ENCODE measurements at places on chromosomes 6 and 20.
A peak's percentile ranks its signal among the peaks of the same experiment; 100 is the strongest.

GRCh38 chr20:50478162-50478990, 31.8 kb upstream of the PTPN1 start:
- peak; percentile 51 for DNase-seq

DNA sequence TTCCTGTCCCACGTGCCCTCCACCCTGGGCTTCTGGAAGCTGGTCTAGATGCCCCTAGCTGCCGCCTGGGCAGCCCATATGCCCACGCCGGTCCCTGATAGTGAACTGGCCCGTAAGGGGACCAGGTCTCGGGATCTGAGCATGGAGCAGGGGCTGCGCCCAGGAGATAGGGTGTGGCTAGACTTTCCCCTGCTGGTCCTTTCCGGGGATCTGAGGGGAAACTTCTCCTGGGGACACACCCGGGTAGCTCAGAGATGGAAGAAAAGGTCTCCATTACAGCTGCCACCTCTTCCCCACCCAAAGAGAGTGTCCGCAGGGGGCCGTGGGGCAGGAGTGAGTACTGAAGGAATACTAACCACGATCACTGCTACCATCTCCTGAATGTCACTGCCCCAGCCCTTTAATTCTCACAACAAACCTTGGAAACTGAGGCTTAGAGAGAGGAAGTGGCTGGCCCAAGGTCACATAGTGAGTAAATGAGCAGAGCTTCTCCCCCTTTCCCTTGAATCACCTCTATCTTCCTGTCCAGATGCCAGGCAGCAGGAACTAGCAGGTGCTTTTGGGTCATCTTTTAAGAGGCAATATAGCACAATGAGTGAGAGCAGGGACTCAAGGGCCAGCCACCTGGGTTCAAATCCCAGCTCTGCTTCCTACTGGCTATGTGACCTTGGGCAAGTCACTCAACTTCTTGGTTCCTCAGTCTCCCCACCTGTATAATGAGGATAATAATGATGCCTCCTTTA, 11.8 kb upstream of the CCN5 start:
- no peak for DNase-seq

- no peak for DNase-seq
Measured at GRCh38 chr6:116695401-116695800, 14.4 kb downstream of the KPNA5 start.

- no peak for DNase-seq
Measured at GRCh38 chr6:111242452-111242851, 155.1 kb downstream of the SLC16A10 start.

- no peak for DNase-seq
Measured at GRCh38 chr20:2118783-2119182, 17.2 kb downstream of the STK35 start.

DNA sequence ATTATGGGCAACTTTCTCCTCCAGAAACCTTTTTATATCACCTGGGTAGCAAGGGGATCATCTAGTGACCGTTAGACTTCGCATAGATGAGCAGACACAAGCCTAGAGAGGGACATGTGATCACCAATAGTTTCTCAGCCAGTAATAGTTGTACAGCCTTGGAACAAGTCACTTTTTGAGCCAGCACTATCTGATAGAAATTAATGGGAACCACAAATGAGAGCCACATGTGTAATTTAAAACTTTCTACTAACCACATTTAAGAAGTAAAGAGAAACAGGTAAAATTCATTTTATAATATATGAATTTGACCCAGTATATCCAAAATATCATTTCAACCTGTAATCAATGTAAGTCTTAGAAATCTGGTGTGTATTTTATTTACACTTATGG, 592 bp upstream of the CTNNBL1 start:
- no peak for DNase-seq

DNA sequence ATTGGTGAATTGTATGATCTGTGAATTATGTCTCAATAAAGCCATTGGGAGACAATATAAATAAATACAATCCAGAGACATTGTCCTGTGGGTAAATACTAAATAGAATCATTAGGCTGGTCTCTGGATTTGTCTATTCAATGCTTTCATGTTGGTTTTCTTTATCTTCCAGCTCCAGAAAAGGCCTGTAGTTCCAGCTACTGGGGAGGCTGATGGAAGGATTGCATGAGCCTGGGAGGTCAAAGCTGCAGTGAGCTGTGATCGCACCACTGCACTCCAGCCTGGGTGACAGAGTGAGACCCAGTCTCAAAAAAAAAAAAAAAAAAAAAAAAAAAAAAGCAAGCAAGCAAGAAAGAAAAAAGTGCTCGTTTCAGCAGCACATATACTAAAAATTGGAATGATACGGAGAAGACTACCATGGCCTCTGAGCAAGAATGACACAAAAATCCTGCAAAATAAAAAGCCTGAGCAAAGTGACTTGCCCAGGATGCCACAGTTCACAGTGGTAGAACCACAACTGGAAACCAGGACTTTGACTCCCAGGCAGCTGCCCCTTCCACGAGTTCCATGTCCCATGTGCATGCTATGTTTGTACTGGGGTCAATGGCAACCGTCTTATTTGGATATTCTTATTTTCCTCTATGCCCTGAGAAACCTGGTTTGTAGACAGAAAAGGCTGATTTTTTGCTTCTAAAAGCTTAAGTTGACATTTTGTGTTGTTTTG, 33.6 kb upstream of the GMPR start:
- DNase-seq, result no peak

GRCh38 chr6:155985660-155986138, 530.1 kb upstream of the NOX3 start:
- DNase-seq, result peak; percentile 24

DNA sequence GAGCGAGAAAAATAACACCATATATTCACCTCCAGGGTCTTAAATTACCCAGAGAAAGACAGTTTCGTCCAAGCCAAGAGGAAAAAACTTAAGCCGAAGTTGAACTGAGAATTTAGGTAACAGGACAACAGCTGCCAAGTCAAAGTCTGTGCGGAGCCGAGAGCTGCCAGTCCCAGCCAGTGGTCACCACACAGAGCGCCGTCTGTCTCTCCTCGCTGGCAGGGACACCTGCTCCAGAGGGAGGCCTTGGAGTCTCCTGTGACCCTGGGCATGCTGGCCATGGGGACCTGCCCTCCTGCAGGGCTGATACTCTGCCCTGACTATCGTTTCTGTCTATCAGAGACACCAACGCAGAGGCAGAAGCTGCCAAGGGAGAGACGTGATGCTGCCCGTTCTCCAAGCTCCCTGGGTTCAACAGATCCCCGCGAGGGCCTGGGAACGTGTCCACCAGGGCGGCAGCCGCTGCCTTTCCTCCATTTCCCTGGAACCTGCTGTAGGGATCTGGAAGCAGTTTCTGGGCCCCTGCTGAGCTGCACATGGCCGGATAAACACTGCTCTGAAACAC, 341.3 kb downstream of the SMOC2 start:
- DNase-seq, result peak; percentile 19

GRCh38 chr6:408599-409102, 17.1 kb downstream of the IRF4 start:
- DNase-seq, result no peak

DNA sequence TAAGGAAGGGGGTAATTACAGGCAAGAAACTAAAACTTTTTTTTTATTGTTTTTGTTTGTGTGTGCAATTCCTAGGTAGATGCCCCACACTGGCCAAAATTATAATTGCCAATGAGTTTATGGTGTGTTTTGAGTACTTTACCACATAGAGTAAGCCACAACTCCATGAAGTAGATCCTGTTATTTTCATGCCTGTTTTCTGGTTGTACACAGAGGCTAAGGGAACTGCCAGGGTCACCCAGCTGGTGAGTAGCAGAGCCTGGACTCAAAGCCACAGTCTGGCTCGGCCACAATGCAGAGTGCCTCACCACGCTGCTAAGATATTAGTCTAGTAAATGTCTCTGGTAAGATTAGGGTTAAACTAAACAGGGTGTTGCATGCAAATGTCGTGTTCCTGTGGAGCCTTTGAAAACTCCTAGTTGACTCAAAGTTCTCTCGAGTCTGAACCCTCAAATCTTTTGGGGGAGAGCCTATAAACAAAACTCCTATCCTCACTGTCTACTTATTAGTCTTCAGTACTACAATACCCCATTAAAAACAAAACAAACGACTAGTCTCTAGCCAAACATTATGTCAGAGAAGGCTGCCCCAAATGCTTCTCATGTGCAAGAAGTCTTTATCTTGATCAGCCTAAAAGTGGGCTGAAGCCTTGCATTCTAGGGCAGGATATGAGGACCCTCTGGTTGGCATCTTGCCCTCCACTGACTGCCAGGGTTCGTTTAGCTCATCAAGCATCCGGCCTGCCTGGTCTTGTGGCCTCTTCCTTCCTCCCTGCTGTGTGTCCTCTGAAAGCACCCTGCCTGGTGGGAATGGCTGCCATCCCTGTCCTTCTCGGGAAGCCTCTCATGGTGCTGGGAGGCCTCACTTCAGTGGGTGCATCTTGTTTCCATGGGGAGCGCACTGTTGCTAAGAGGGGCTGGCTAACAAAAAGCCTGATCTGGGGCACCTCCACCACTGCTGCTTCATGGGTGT, 4.2 kb downstream of the DUSP22 start:
- no peak for DNase-seq

DNA sequence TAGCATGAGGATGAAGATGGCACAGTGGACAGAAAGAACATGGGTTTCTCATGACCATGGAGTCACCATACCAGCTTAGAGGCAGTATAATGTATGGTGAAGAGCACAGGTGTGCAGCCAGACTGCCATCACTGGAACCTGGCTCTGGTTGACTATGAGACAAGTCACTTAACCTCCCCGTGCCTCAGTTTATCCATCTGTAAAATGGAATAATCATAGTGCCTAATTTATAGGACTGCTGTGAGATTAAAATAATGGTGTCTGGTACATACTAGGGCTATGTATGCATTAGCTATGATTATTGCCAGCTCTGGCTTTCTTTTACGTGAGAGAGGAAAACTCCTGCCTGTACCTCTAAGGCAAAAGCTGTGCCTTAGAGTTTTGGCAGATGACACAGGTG, 19.4 kb downstream of the SLC35B3 start:
- no peak for DNase-seq

DNA sequence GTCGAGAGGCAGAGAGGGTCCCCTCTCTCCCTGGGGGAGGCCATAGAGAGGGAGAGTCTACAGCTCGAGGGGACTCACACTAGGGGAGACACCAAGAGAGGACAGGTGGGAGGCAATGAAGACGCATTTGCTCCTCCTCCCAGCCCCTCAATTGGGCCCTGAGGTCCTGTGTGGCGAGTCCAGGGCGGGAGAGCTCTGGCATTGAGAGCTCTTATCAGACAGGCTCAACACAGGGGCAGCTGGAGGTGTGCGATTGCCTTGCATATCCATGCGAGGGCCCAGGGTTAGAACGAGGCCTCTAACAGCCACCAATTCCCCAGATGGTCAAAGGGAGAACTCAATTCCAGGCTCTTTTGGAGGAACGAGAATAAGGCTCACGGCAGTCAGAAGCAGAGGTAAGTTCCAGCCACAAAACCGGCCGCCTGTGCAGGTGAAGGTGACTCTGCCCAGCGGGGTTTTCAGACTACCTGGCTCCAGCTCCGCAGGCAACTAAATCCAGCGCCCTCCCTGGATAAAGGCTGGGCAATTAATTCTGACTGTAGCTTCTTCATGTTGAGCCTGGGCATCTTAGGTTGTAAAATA, 94.0 kb upstream of the MPC1 start:
- DNase-seq, result peak; percentile 51

- no peak for DNase-seq
Measured at GRCh38 chr6:69871107-69871506, 4.8 kb downstream of the COL19A1 start.

- DNase-seq, result no peak
Measured at GRCh38 chr6:118783931-118784550, 109.9 kb upstream of the ASF1A start.

DNA sequence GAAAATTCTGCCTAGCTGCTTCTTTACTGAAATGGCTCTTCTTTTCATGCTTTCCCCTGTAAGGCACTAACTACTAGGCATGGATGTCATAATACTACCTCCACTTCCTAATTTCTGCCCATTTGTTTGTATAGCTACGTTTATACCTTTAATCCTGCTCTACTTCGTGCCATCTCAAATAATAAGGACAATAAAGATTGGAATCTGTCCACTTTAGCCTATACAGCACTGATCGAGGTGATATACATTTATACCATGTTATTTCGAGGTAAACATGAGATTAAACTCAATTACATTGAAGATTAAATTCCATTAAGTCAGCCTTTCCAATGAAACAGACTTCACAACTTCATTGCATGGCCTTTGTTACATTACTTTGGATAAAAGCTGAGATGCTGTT, 390.6 kb upstream of the MARCKS start:
- DNase-seq, result no peak

DNA sequence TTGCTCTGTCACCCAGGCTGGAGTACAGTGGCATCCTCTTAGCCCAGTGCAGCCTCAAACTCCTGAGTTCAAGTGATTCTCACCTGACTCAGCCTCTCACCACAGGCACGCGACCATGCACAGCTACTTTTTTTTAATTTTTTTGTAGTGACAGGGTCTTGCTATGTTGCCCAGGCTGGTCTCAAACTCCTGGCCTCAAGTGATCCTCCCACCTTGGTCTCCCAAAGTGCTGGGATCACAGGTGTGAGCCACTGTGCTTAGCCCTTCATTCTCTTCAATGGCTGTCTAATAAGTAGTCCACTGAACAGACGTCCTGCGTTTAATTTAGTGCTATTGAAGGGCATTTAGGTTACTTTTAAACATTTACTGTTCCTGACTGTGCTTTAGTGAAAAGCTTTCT, 27.3 kb downstream of the KDM1B start:
- no peak for DNase-seq

GRCh38 chr6:127902933-127903332, 2.1 kb upstream of the THEMIS start:
- no peak for DNase-seq

DNA sequence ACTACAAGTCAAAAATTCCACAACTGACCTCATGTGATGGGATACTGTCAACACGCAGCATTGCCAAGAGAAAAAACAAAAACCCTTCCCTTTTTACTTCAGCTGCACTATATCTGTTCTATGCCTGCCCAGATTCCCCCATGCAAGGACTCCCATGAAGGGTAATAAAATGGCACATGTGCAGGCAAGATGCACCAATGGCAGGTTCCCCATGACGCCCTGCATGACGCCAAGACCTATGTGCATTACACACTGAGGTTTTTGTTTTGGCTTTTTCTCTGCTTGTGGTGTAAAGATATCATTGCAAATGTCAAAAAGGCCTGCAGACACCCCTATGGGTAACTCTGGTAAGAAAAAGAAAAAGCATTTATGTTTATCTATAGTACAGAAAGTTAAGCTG, 403.4 kb downstream of the HDGFL1 start:
- no peak for DNase-seq

GRCh38 chr6:20098267-20098876, 113.9 kb downstream of the MBOAT1 start:
- DNase-seq, result no peak

GRCh38 chr6:159908535-159908934, 17.7 kb downstream of the MAS1 start:
- DNase-seq, result no peak

- no peak for DNase-seq
Measured at GRCh38 chr6:63714091-63714490, 78.5 kb downstream of the PHF3 start.

Data from COR-L47 (cell line).